ENCODE measurements at places on chromosomes 11 and 22.

DNA sequence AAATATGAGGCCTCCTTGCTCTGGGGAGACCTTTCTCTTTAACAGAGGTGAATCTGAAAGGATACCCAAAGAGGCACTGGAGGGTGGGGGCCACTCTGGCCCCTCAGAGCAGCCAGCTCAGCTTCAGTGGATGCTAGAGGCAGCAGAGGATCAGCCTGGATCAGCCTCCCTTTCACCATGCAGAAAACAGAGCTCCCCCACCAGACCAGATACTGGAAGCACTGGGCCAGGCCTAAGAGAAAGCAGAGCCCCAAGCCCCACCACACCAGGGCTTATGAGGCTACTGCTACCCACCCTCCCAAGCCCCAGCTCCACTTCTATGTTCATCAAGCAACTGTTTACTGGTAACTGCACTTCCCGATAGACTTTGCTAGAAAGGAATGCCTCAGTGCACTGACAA, 4.0 kb upstream of the SLC43A3 start:
- no peak for DNase-seq

GRCh38 chr11:63966444-63966843, 8.0 kb upstream of the COX8A start:
- no peak for DNase-seq

DNA sequence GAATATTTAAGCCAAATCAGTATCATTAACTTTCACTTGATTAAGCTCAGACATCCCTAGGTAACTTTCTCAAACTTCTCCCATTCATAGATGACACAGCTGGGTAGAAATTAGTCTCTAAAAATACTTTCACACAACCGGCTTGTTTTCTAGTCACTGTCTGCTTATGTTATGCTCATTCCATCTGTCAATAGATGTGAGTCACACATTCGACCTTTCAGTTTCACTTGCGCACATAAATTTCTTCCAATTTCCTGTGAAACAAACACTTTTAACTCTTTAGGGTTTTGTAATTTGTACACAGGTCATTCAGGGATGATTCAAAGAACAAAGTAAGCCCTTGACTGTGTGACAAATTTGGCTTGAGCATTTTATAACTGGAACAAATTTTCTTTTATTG, 723.0 kb downstream of the KCNA4 start:
- DNase-seq, result no peak

GRCh38 chr11:88411265-88411664, 73.7 kb upstream of the CTSC start:
- no peak for DNase-seq

All from NCI-H1694 (cell line).